ENCODE measurements at places on chromosomes 7 and 10.

GRCh38 chr10:21289271-21289670, 236.2 kb downstream of the SKIDA1 start:
- no peak for DNase-seq

GRCh38 chr10:108443636-108444035, 1279.1 kb upstream of the SORCS1 start:
- DNase-seq: no peak

DNA sequence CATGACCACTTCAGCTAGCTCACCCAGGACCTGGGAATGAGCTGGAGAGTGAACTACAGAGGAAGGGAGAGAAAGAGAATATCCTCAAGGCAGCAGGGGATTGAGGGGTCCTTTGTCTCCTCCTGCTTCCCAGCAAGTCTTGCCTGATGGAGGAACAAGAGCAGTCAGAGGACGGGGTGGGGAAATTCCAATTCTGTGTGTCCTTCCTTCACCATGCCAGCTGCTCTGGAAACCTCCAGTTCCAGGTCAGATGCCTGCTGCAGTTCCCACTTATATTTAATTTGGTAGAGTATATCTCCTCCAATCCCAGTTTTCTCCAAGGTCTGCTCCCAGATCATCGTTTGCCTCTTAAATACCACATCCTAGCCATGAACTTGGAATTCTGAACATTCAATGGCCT, 21.4 kb upstream of the LEP start:
- DNase-seq: no peak

GRCh38 chr10:14186245-14186644, 144.5 kb downstream of the FRMD4A start:
- peak; percentile 7 for DNase-seq

- no peak for DNase-seq
Measured at GRCh38 chr10:30536578-30536977, 93.0 kb downstream of the LYZL2 start.

DNA sequence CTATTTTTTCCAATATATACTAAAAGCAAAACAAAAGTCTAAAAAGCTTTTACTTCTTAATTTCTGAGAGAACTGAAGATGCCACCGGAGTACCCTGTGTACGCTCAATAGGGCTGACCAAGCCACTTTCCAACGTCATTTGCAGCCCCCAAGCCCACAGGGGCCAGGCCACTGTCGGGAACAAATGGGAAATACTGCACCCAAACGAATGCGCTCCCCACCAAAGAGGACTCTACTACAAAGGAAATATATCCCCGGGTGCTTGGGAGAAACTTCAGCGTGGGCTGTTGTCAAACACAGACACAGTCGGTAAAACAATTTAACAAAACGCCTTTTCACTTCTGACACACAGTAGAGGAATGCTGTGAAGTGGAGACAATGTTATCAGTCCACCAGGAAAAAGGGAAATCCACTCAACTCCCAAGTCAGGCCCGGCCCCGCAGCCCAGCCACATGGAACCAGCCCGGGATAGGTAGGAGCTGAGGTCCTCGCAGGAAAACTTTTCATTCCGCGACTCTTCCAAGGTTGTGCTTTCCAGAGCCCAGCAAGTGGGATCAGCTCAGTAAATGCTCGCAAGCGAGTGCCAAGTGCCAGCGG, 1.4 kb downstream of the PARD3 start:
- no peak for DNase-seq

DNA sequence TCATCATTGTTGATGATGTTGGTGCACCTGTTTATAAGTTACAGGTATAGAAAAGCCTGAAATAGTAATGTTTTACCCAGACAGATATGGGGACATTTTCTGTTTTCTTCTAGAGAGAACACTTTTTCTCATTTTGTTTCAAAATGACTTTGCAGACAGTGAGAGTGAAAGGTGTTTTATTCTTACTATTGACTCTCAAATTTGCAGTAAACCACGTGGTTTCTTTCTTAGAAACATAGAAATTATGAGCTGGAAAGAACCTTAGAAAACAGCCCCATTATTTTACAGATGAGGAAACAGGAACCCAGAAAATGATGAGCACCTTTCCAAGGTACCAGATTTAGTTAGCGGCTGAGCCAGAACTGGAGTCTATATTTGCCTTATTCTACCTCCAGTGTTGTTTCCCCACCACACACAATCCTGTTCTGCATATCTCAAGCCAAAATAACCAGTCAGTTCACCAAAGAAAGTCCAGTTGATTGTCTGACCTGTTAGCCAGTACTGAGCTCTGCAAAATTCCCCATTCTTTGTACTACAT, 138.9 kb upstream of the AHR start:
- peak; percentile 30 for DNase-seq

DNA sequence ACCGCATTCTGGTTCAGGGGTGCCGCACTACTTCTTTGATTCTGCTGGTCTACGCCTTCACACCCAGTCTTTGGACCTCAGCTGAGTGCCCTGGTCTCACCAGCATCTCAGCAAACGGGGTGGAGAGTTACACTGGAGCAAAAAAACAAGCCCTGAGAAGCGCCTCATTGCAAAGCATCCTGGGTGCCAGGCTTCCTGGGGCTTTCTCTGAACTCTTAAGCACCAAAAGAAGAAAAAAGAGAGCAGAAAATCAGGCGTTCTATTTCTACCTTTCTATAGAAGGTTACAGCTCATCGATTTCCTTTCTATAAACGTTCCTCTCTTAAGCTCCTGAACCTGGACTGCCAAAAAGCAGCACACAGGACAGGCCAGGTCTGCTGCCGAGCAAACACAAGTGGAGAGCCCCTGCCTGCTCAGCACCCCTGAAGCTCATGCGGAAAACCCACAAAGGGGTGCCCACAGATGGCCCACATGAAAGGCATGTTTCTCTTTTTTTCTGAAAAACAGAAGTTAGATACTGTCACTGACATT, 217.9 kb downstream of the SFMBT2 start:
- DNase-seq: peak; percentile 59

GRCh38 chr10:48947690-48948469, 8.2 kb upstream of the LRRC18 start:
- DNase-seq: no peak

- DNase-seq: no peak
Measured at GRCh38 chr10:49569031-49569631, 30.2 kb upstream of the ERCC6 start.

- DNase-seq: no peak
Measured at GRCh38 chr10:102233997-102234396, 7.3 kb downstream of the PITX3 start.

GRCh38 chr10:2839081-2839725, 228.1 kb upstream of the PFKP start:
- DNase-seq: peak; percentile 26

GRCh38 chr7:25495342-25496250, 267.3 kb upstream of the NPVF start:
- no peak for DNase-seq
